ENCODE measurements at places on chromosomes 13 and 19.

GRCh38 chr19:55198651-55199050 lies 10.7 kb downstream of the PTPRH start:
- no peak for DNase-seq

DNA sequence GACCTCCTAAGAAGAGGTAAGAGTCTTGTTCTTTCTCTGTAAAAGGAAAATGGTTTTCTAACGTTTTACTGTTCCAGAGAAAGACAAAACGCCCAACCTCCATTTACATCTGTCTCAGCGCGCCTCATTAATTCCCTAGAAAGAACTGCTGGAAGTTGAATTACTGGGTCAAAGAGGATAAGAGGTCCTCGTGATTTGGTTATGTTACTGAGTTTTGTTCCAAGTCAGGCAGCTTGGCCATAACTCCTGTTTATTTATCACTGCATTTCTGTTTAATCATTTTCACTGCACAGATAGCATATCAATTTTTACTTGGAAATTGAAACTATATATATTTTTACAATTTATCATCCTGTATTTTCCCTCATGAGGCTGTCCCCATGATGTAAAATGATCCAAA lies 112.9 kb upstream of the PEG3 start:
- no peak for DNase-seq

DNA sequence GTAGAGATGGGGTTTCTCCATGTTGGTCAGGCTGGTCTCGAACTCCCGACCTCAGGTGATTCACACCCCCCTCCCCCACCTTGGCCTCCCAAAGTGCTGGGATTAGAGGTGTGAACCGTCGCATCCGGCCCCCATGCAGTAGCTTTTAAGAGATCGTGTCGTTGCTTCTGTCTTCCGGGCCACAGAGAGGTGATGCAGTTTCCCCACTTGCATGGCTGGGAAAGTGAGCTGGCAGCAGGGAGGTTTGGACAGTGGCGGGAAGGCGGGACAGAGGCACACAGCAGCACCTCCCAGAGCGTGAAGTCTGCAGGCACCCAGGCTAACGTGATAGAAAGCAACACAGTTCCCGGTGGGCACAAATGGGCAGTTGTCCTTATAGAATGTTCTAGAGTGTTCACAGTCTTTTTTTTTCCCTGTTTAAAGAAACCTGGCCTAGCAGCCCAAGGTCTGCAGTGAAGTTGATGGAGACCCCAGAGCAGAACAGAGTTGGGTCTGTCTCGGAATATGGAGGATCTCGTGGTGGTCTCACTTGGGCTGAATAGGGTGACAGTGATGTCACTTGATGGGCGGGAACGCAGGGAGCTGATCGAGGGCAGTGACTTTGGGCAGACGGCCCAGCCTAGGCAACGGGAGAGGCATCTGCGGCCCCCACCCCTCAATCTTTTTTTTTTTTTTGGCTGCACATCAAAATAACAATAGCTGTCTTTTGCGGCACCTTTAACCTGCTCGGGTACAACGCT lies 4.9 kb downstream of the UHRF1 start:
- DNase-seq = peak; percentile 64

DNA sequence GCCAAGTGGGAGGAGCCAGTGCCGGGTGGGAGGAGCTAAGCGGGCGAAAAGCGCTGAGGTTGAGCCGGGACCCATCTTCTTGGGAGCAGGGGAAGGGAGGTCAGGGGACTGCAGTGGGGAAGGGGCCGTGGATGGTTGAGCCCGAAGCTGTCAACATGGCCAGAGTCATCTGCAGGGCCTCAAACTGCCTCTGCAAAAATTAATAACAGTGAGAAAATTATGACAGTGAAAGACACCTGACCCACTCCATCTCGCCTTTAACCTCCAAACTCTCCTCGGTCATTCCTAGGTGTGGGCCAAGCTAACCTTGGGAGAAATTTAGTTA lies 30.1 kb downstream of the ZNF557 start:
- peak; percentile 88 for DNase-seq

DNA sequence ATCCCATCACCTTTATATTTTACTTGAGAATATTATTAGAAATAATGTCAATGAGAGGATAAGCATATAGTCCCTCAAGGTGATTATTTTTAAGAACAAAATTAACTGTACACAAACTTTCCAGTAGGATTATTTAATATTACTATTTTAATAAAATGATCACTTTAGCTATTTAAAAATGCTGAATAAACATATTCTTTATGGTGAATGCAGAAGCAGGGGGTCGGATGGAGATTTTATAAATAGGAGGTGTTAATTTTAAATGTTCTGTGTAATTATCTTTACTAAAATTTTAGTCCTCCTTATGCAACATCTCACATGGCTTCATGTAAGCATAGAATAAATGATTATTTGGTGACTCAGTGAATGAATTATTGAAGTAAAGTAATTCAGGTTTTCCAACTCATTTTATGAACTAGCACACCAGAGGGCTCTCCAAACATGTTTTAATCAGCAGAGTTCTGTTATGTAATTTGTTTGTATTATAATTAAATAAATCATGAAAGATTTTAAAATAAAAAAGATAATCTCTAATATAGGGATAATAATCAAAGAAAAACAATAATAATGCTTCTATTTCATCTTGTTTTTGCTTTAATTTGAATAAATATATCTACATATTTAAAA lies 1635.2 kb downstream of the EFNB2 start:
- DNase-seq = no peak

DNA sequence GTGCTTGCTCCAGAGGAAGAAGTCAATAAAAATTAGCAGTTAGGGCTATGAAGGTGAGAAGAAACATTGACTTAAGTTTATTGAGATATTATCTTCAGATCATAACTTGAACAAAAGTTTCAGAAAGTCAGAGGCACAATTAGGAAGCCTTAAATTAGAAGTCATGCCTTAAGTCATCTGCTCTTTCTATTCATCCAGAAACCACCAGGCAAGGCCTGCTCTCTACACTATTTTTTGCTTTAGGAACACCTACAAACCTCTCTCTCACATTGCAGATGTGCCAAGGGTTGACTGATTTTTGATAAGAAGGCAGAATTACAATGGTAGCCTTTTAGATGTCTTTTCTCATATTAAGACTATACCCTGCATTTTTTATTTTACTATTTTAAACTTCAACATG lies 268.7 kb downstream of the SPRY2 start:
- DNase-seq = no peak

GRCh38 chr13:61648547-61648946 lies 232.9 kb upstream of the PCDH20 start:
- no peak for DNase-seq

- no peak for DNase-seq
These were observed 1179.9 kb upstream of the PCDH9 start for GRCh38 chr13:68410007-68410406.

GRCh38 chr13:48093588-48093987 lies 1.3 kb downstream of the MED4 start:
- DNase-seq = no peak

GRCh38 chr13:80877209-80877943 lies 536.5 kb upstream of the SPRY2 start:
- no peak for DNase-seq

DNA sequence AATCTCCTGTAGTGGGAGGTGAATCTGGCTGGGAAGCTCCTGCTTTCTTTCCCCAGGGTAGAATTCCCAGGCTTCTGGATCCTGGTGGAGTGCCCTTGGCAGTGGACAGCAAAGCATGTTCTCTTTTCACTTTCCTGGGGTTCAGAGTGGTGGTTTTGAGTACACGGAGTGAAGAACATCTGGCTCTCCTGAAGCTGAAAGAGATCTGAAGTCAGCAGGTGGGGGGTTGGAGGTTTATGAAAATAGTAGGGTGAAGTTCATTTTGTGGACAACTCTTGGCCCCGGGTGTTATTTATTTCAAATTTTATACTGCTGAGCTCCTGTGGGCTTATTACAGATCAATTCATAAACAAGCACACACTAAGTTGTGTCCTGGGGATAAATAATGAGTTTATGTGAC lies 497.3 kb downstream of the KLF5 start:
- DNase-seq = no peak

GRCh38 chr13:47332149-47332548 lies 435.3 kb upstream of the HTR2A start:
- no peak for DNase-seq

DNA sequence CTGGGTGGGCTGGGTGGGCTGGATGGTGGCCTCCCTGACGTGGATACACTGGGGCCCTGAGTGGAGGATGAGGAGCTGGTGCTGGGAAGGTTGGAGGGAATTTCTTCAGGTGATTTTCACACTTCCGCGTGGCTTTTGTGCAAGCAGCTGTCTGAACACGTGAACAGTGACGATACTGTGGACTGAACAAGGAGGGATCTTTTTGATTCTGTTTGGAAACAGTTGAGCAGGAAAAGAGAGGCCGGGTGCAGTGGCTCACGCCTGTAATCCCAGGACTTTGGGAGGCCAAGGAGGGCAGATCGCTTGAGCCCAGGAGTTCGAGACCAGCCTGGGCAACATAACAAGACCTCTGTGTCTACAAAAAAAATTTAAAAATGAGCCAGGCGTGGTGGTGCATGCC lies 9.1 kb upstream of the GTF2F1 start:
- no peak for DNase-seq

DNA sequence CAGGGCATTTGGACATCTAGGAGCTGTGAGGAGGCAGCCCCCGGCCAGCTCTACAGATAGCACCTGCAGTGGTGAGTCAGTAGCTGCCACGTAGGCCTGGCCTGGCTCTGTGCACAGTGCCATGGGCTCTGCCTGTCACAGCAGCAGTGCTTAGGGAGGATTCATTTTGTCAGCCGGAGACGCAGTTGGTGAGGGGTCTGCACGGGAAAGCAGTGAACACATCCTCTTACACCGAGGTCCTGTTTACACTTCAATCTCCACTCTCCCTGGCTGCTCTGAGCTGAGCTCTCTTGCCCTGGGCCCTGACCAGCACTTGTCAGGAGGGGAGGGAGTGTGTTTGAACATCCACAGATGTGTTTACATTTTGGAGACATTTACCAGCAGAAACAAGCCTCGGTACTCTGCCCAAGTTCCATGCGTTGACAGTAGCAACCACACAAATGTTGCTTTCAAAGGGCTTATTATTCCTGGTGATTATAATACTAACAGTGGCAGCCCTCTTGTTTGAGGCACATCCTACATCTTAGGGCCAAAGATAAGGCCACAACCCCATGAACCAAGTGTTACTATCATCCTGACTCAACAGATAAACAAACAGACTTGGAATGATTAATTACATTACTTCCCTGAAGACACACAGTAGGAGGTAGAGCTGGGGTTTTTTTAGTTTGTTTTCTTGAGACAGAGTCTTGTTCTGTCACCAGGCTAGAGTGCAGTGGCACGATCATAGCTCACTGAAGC lies 148.9 kb downstream of the USP12 start:
- no peak for DNase-seq

- no peak for DNase-seq
These were observed 22.6 kb downstream of the FAM124A start for GRCh38 chr13:51244637-51245405.

DNA sequence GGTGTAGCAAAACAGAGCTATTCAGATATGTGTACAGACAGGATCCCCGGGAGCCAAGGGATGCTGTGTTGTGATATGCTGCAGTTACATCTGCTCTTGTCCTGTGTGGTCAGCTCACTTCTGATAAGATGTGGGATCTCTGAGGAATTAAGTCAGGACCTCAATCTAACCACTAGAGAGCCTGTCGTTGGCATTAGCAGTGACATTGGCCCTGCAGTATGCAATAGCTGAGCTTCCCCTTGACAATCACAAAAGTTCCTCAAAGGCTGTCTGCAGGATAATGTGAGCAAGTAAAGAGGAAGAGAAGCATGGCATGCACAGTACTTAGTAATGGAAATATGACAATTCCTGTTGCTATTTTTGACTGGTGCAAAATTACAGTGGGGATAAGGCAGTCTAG lies 203.4 kb upstream of the MIR17HG start:
- no peak for DNase-seq

DNA sequence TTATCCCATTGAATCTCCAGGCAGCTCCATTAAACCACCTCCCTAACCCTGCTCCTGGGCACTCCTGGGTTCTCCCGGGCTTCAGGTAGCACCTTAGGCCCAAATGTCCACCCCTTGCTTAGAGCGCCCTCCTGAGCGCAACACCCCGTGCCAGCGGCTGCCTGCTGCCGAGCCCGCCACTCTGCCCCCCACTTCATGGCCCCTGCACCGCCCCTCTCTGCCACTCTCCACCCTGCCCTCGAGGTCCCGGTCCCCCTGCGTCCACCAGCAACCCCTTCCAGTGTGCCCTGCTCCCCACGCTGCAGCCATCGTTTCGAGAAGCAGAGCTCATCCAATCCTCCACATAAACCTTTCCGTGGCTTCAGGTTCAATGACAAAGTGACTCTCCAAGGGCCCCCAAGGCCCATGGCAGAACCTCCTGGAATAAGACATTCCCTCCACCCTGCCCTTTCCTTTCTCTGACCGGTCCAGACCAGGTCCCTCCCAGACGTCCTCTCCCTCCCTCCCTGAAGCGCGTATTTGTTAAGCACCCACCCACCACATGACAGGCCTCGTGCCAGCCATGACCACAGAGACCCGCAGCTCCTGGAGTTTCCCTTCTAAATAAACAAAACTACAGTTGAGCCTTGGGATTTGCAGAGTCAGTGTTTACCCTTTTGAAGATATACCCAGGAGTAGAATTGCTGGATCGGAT lies 66.6 kb downstream of the ARHGEF18 start:
- DNase-seq = no peak

GRCh38 chr13:49495783-49496762 lies at the start of gene PHF11:
Gene PHF11, plus strand, starts transcription at chr13:49495953. Its CDS starts 49 bp downstream, at chr13:49496002.
- DNase-seq = peak; percentile 95

GRCh38 chr19:44847144-44848035 lies 1.3 kb downstream of the NECTIN2 start:
- peak; percentile 18 for DNase-seq

DNA sequence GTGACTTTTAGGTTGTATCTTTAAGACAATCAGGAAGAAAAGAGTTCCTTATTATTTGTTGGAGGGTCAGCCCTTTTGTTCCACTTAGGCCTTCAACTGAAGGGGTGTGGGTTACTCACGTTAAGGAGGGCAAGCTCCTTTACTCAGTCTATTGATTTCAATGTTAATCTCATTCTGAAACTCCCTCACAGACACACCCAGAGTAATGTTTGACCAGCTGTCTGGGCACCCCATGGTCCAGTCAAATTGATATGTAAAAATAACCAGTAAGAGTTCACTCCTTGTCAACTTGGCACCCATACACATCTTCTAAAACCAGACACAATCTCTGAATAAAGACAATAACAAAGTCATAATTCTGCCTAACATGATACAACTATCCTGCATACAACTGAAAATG lies 292.9 kb downstream of the KLF5 start:
- no peak for DNase-seq

GRCh38 chr19:20558011-20558410 lies 7.6 kb downstream of the ZNF737 start:
- DNase-seq = peak; percentile 7

- no peak for DNase-seq
These were observed 26.2 kb downstream of the WASF3 start for GRCh38 chr13:26583662-26584061.

GRCh38 chr13:22789027-22789593 lies 391.7 kb upstream of the SGCG start:
- no peak for DNase-seq

- DNase-seq = no peak
These were observed 110.3 kb downstream of the GADD45B start for GRCh38 chr19:2586196-2586595.

GRCh38 chr19:49362048-49362928 lies at the start of gene TEAD2:
Gene TEAD2, minus strand, starts transcription at chr19:49362416. Its CDS starts 2,341 bp downstream, at chr19:49360075.
- no peak for DNase-seq
